G401 (cell line): ENCODE measurements at places on chromosomes 2 and 18.

- DNase-seq, result no peak
Measured at GRCh38 chr2:150211164-150211631, 276.3 kb downstream of the RND3 start.

- DNase-seq, result peak; percentile 3
Measured at GRCh38 chr2:126244937-126245336, 411.0 kb upstream of the GYPC start.

- peak; percentile 46 for DNase-seq
Measured at GRCh38 chr2:71933467-71934319, 214.0 kb downstream of the CYP26B1 start.

DNA sequence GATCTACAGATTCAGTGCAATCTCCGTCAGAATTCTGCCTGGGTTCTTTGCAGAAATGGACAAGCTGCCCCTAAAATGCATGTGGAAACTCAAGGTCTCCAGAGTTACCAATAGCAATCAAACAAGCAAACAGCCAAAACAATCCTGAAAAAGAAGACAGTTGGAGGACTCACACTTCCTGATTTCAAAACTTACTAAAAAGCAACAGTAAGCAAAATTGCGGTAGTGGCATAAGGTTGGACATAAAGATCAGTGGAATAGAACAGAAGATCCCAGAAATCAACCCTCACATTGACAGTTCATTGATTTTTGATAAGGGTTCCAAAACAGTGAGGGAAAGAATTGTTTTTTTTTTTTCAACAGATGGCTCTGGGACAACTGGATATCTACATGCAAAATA is 59.7 kb downstream of the NPPC start:
- no peak for DNase-seq

DNA sequence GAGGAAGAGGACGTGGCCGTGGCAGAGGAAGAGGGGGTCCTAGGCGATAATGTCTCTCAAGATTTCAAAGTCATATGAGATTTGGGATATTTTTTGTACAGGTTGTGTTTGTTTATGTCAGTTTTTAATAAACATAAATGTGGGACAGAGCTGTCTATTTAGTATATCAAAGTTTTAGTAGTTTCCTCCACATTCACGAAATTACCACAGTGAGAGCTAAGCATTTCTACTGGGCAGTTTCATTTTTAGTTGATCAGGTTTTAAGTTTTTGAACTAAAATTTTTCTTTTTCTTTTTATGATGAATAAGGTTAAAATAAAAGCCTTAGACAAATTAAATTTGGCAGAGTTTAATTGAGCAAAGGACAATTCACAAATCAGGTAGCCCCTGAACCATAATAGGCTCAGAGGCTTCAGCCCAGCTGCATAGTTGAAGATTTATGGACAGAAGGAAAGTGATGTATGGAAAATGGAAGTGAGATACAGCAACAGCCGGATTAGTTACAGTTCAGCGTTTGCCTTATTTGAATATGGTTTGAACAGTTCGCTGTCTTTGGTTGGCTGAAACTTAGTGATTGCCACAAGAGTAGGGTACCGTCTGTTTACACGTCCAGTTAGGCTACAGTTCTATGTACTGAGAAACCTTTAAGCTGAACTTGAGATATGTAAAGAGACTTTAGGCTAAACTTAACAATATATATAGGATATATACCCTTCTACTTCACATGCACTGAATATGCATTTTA is 17.1 kb downstream of the SNRPD1 start:
- no peak for DNase-seq

GRCh38 chr18:49658823-49659404 is 97.1 kb downstream of the LIPG start:
- no peak for DNase-seq

DNA sequence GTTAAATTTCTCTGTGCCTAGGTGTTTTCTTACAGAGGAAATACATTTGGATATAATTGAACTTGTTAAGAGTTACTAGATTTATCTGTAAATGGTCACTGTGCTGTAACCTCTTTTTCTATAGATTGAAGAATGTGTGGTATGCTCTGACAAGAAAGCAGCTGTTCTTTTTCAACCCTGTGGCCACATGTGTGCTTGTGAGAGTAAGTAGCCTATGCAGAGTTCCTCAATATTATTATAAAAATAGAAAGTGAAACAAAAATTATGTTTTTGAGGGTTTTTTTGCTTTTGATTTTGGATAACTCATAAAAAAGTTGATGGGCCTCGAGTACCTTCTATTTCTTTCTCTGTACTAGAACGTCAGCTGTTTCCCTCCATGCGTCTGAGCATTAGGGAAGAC is 112.4 kb downstream of the MIB1 start:
- no peak for DNase-seq

DNA sequence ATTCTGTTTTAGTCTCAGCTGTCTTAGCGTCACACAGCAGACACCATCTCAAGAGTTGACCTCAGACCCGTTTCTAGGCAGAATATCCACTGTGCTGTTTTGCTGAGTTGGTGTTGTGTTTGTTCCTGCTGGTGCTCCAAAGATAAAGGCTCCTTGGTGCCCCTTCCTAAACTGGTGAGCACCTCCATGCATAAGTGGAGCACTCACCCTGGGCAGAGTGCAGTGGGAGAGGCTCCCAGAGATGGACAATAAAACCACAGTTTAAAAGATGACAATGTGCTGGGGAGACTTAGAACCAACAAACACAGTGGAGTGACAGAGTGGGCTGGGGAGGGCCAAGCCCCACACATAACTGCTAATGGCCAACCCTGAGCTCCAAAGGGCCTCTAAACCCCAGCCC is 271.1 kb downstream of the PHLPP1 start:
- no peak for DNase-seq

- DNase-seq, result no peak
Measured at GRCh38 chr18:10414293-10414842, 40.1 kb upstream of the APCDD1 start.
